ENCODE measurements at places on chromosomes 4 and X.
A peak's percentile ranks its signal among the peaks of the same experiment; 100 is the strongest.

- peak; percentile 12 for DNase-seq
These were observed 54.5 kb downstream of the RAB40A start for GRCh38 chrX:103464774-103465117.

DNA sequence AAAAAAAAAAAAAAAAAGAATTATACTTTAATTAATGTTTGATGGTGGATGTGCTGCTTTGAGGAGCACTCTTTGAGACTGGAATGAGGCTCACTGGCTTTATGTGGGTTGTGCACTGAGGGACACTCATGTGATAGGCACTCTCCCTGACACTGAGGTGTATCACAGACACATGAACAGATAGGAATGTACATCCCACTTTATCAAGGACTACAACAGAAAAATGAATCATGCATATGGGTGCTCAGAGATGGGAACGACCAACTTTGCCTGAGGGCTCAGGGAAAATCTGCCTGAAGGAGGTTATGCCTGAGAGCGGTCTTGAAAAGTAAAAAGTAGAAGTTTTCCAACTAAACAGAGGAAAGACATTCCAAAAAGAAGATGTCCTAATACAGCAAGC lies 97.7 kb upstream of the RBPJ start:
- no peak for DNase-seq

DNA sequence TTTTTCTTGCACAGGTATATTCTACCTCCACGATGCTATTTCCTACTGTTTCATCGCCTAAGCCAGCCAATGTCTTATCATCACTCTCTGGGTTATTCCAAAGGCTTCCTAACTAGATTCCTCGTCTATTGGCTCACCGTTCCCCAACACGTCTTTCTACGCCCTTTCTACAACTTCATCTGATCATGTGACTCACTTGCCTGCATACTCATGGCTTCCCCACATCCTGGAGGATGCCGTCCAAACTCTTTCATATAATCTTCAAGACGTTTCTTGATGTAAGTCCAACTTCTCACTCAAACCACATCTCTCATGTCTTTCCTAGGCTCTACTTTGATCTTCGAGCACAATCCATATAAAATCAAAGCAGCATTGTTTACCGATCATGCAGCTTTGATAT lies 322.0 kb upstream of the PPARGC1A start:
- DNase-seq = no peak

DNA sequence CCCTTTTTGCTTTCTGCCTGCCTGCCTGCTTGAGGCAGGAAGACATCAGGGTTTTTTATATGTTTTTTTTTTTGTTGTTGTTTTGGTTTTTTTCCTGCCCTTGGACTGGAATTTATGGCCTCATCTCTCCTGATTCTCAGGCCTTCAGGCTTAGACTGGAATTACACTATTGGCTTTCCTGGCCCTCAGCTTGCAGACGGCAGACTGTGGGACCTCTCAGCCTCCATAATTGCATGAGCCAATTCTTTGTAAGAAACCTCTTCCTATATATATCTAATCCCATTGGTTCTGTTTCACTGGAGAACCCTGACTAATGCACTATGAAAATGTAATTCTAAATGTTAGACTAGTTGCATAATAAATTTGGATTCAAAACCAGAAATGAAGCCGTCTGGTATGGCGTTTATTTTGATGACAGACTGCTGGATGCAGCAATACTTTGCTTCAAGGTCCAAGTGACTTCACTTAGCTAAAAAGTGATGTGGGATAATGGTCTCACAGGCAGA lies 59.0 kb downstream of the SEL1L3 start:
- no peak for DNase-seq

- DNase-seq = no peak
These were observed 58.6 kb downstream of the NDST4 start for GRCh38 chr4:115054836-115055235.

- no peak for DNase-seq
These were observed 24.9 kb downstream of the PCDH7 start for GRCh38 chr4:30744957-30745640.

GRCh38 chr4:40209401-40209800 lies 12.6 kb downstream of the RHOH start:
- DNase-seq = no peak

DNA sequence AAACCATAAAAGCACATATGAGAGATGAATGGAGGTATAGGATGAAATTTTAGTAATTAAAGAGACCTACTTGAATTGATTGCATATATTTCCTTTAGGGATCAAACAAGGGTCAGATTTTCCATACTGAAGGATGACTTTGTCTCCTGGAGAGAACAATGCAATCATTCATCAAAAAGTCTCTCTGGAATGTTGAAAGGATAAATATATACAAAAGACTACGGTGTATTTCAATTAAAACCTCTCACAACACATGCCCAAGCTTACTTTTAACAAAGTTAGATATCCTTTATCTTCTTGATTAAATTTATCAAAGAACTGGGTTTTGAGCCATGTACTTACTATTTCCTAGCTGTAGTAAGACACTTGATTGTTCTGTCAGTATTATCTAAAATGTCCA lies 36.8 kb upstream of the ADH7 start:
- no peak for DNase-seq

GRCh38 chr4:158778156-158778711 lies 9.4 kb downstream of the FNIP2 start:
- no peak for DNase-seq

GRCh38 chrX:40316502-40316901 lies 218.7 kb upstream of the BCOR start:
- DNase-seq = no peak

All from DMS153 (cell line).